ENCODE measurements at places on chromosomes 7 and 10.

GRCh38 chr7:92868683-92869293 lies 32.4 kb upstream of the CDK6 start:
- DNase-seq: no peak

DNA sequence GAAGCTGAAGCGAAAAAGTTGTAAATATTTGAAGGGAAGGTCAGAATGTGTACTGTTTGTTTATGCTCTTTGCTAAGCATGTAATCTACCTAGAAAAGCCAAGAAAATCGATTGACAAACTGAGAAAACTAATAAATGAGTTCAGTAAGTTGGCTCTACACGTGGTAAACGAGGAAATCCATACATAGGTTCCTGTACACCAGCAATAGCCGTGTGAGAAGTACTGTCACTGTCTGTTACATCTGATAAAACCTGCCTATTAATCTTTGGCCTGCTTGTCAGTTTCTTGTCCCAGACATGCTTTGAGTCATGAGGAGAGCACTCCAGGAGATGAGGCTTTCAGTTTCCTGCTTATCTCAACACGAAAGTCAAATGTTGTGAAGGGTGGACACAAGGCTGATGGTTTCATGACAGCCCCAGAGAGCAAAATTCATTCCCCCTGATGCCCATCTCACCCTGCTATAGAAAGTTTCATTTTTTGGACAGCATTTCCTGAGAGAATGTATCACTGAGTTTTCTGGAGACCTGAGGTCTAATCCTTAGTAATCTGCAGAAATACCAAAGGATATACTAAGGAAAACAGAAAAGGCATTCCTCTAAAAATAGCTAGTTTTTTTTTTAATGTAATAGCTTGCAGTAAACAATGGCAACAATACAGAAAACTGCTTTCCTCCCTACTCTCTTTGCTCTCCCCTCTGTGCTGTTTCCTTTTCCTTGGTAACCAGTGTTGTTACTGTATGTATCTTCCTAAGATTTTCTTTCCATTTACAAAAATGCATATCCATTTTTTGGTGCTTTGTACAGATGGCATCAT lies 18.8 kb downstream of the BMPR1A start:
- DNase-seq: peak; percentile 22

- DNase-seq: no peak
These were observed 86.5 kb downstream of the HERC4 start for GRCh38 chr10:67988606-67989005.

GRCh38 chr10:28250782-28251181 lies 52.1 kb downstream of the MPP7 start:
- DNase-seq: peak; percentile 36

- DNase-seq: no peak
These were observed 36.8 kb downstream of the AFAP1L2 start for GRCh38 chr10:114367351-114368056.
